ENCODE measurements at places on chromosomes 2 and 18.
A peak's percentile ranks its signal among the peaks of the same experiment; 100 is the strongest.

DNA sequence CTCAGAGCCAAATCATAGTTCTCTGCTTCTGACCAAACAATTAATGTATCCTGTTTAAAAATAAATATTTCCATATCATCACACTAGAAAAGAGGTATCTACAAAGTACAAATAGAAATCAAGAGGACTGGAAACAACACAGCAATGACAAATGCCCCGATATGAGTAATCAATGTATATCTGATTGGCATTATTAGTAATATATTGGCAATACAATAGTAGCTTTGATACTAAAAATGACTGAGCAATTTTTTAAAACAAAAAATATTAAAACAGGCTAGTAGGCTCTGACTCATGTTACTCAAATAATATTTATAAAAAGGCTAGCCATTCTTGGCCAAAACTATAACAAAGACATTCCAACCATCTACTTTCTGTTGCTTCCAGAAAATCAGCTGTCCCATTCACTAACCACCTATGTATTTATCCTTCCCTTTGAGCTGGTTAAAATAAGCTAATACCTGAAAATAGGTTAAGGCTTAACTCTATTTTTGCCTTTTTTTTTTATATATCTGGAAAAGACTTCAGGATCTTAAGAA lies 13.3 kb downstream of the PPP4R3B start:
- DNase-seq: no peak

GRCh38 chr2:152072011-152072410 lies 26.8 kb downstream of the CACNB4 start:
- no peak for DNase-seq

- DNase-seq: no peak
These were observed 93.0 kb upstream of the SLC39A10 start for GRCh38 chr2:195563857-195564512.

DNA sequence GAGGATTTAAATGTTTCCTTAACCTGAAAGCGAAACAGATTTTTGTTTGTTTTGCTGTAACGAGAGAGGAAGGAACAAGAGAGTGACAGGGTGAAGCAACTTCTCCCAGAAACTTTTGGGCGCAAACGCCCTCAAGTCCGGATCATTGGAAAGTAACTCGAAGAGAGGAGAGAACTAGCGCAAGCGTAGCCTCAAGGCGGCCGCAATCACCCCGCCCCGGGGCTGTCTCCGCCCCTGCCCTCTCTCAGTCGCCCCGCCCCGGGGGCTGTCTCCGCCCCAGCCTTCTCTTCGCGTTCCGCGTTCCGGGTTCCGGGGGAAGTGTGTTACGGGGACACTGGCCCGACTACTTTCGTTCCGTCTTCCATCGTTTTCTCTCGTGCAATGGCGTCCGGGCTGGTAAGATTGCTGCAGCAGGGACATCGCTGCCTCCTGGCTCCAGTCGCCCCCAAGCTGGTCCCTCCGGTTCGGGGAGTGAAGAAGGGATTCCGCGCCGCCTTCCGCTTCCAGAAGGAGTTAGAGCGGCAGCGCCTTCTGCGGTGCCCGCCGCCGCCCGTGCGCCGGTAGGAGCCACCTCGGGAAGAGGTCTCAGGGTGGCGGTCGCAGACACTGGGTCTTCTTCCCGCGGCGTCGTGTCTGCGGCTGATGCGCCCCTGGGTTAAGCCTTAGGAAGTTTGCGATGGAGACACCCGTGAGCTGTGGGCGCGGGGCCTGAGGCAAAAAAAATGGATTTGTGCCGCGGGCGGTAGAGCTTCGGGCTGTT lies at the start of gene MRPL44:
Gene MRPL44, plus strand, starts transcription at position 372 of the 760 bp plus-strand sequence. Its CDS starts 10 bp downstream, at position 382.
- peak; percentile 92 for DNase-seq

- no peak for DNase-seq
These were observed 83.6 kb downstream of the CELF4 start for GRCh38 chr18:37482002-37482401.

- DNase-seq: no peak
These were observed 1.5 kb downstream of the ZNF532 start for GRCh38 chr18:58866066-58866772.

DNA sequence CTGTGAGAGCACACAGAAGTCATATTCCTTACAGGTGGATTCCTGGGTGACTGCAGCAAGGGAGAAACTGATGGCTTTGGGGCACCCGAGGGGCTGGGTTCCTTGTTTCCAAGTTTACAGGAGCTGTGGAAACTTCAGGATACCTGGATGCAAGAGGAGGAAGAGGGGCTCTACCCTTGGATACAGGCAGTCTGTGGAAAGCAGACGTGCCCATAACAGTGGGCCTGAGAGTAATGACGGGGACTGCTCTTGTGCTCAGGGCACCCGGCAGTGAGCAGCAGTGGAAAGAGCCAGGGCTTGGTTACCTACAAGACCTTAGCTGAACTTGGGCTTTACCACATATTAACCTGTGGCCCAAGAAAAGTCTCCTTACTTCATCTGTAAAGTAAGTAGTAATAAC lies 102.2 kb upstream of the TGFA start:
- DNase-seq: no peak

- DNase-seq: no peak
These were observed 50.3 kb downstream of the ITGB1BP1 start for GRCh38 chr2:9373047-9373446.

DNA sequence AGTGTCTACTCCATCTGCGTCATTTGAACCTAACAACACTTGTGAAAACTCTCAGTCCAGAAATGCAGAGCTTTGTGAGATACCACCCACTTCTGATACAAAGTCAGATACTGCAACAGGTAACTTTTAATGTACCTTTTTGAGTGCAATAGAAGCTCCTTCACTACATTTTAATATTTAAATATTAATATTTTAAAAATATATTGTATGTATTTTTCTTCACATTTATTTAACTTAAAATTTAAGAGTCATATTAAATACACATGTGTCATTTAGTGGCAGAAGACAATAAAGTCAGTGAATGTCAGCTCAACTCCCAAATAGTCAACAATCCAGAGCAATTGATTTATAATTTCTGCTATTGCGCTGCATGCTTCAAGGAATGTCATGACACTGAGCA lies 13.9 kb downstream of the UBXN4 start:
- DNase-seq: no peak

DNA sequence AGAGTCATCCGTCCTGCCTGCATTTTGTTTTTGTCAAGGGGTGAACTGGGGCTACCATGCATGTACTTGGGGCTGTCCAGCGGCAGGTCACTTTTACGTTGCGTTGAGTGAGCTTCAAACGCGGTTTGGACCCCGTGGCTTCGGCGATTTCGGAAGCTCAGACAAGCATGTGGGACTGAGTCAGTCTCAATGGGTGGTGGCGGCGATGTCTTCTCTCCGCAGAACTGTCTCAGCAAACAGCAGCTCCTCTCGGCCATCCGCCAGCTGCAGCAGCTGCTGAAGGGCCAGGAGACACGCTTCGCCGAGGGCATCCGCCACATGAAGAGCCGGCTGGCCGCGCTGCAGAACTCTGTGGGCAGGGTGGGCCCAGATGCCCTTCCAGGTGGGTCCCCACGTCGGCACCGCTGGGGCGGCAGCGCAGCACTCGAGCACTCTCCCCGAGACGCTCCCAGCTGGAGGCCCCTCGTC lies 21.3 kb downstream of the FBLN7 start:
- no peak for DNase-seq

DNA sequence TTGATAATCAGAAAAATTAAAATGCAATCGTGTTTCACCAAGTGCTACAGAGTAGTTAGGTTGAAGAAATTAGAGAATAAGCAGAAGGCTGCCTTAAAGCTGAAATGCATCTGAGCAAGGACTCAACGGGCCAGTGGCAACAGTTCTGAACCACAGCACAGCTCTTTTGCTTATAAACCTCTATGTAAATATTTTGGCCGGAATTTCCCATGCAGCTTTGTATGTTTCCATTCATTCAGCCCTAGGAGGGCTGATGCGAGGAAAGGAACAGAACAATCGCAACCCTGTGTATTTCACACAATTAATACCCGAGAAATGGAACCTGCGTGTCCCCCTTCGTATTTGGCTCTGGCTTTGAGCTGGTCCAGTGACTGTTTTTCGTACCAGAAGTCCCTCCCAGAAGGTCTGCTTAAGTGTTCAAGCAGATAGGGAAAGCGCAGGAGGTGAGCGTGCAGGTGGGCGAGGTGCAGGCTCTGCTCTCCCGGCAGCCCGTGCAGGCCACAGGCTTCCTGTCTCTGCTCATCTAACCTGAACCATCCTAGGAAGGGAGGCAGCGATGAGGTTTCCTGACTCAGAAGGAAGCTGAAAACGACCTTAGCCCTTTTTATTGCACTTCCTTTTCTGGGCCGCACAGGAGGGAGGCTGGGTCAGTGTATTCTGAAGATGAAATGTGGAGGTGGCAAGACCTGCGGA lies 67.3 kb downstream of the ASB1 start:
- DNase-seq: peak; percentile 53

GRCh38 chr2:115034801-115035200 lies 592.4 kb downstream of the DPP10 start:
- DNase-seq: no peak

DNA sequence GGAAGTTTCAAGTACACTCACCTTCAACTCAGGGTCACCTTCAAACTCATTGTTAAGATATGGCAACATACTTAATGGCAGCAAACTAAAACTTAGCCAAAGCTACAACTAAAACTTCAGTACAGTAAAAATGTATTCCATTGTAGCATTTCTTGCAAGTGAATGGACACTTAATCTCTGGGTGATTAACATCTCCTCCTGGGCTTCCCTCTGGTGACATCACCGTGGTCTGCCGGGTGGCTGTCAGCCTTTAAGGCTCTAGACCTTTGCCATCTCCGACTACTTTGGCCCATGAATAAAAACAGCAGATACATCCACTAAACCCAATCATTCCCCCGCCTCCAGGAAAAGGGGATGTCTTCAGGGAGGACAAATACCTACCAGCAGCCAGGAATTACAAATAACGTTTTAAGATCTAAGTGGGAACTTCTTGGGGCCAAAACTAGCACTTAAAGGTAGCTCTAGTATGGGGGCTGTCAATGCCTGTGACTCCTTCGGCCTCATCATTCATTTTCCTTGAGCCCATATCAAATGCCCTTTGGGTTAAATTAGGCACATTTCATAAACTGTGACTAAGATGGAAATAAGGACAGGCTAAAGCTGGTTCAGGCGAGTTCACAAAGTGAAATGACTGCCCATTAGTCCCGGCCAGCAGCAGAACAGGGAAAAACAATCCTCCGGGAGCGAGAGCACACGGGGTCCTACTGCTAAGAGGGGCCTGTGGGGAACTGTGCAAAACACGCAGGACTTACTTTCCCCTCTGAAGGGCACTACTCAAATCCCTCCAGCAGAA lies 1.1 kb downstream of the TFCP2L1 start:
- DNase-seq: no peak

- DNase-seq: no peak
These were observed 268.6 kb upstream of the RAB6C start for GRCh38 chr2:129710670-129711495.

DNA sequence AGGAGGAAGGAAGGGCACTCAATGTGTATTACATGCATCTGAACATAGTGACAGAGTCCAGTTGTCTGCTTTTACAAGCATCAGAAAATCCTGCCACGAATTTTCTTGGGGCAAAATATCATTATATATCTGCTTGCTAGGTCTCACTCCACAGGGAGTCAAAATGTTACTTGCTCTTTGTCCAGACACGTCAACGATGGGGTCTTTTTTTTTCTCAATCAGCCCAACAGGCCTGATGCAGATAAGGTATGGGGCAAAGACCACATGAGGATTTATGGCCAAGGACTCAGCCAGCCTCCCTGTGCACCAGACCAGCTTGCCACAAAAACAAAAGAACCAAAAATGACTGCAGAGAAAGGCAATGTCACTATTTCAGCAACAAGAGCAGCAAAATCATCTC lies 323.4 kb upstream of the PKDCC start:
- no peak for DNase-seq

DNA sequence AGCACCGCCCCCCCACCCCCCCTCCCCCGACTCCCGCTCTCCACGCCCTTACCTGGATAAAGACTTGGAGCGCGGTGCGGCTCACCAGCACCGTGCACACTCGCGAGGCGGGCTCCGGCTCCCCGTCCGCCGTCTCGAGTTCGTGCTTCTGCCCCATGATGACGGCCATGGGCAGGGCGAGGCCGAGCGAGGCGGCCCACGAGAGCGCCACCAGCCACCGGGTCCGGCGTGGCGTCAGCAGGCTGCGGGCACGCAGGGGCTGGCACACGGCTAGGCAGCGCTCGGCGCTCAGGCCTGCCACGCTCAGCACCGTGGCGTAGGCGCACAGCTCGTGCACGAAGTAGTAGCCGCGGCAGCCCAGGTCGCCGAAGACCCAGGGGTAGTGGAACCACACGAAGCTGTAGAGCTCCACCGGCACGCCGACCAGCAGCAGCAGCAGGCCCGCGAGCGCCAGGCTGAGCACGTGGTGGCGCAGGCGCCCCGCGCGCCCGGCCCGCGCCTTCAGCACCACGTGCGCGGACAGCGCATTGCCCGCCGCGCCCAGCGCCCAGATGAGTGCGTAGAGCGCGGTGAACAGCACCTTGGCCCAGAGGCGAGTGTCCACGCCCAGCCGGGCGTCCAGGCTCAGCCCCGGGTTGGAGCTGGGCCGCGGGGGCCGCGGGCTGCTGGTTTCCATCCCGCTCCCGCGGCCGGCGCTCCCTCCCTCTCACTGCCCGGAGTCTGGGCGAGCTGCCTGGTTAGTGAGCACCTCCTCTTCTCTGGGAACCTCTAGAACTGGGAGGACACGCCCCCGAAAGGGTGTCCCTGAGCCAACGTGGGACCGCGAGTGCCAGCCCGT lies at the start of gene NTSR2:
Gene NTSR2, minus strand, starts transcription at position 742 of the 838 bp plus-strand sequence. Its CDS starts 66 bp downstream, at position 676.
- DNase-seq: no peak

DNA sequence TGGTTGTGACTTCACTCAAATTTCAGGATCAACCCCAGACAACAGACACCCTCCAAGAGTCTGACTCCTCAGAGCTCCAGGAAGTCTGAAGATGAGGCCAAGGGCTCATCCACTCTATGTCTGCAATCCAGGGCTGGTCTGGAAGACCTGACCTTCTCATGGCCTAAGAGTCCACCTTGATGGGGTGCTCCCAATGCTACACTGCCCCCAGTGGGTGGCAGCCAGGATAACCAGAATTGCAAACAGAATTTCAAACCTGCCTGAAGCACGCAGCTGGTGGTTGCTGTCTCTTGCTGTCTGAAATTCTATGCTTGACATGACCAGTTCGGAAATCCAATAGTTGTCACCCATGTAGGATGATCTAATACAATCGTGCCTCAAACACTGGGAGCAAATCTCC lies 96.0 kb downstream of the UXS1 start:
- no peak for DNase-seq

GRCh38 chr2:227684258-227684657 lies 17.7 kb downstream of the SCYGR5 start:
- no peak for DNase-seq

GRCh38 chr18:2244641-2245040 lies 326.7 kb downstream of the METTL4 start:
- no peak for DNase-seq
